Astrocyte of the spinal cord (primary cell): ENCODE measurements at places on chromosomes 11 and 22.

GRCh38 chr22:22614065-22614464 lies 30.3 kb upstream of the GGTLC2 start:
- DNase-seq: no peak

- no peak for DNase-seq
Measured at GRCh38 chr11:71247551-71248250, 4.7 kb downstream of the SHANK2 start.

DNA sequence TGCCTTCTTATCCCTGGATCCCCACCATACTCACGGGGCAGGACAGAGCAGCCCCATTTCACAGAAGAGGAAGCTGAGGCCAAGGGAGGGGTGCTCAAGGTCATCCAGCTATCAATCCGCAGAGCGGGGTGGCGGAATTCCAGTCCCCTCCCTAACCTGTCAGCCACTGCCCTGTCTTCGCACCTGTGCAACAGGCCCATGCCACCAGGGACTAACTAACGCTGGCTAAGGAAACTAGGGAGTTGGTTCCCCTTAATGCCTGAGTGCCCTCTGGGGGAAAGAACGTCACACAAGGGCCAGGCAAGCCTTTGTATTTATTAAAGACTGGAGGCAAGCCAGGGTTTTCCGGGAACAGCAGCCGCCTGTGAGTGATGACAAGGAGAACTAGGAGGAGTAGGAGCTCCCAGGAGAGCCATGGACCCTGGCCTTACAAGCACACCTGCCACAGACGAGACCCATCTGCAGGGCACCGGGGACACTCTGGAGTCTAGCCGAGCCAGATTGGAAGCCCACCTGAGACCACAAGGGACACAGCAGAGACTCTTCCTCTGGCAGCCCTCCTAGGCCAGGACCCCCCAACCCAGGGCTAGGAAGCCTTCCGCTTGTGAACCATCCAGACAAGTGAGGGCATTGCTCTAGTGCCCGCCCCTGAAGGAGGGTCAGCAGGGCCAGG lies 64.4 kb downstream of the MYH9 start:
- peak; percentile 63 for DNase-seq

DNA sequence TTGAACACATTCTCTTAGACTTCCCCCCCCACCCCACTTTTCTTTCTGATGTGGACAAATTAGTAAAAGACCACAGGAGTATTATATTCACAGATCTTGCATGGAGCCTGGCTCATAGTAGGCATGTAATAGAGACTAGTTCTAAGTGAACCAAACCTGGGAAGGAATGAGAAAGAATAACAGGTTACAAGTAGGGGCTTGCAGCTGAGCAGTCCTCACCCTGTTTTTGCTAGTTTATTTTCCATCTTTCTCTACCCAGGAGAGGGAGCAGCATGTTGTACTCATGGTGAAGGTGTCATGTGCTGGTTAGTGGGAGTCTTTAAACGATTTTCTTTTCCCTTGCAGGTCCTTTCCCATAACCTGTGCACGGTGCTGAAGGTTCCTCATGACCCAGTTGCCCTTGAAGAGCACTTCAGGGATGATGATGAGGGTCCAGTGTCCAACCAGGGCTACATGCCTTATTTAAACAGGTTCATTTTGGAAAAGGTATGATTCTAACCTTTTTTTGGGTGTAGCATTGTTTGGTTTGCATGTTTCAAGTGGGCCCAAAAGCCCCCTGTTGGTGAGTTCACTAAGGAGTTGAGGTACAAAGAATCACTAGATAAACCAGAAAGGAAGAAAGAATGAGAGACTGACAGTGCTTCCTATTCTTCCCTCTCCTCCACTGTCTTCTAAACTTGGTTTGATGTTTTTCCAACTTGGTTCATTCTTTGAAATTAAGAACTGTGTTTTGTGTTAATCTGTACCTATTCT lies 30.1 kb downstream of the SWAP70 start:
- no peak for DNase-seq

GRCh38 chr11:76152741-76153570 lies 53.3 kb downstream of the WNT11 start:
- no peak for DNase-seq

- no peak for DNase-seq
Measured at GRCh38 chr22:38196791-38197419, 4.9 kb upstream of the MAFF start.

DNA sequence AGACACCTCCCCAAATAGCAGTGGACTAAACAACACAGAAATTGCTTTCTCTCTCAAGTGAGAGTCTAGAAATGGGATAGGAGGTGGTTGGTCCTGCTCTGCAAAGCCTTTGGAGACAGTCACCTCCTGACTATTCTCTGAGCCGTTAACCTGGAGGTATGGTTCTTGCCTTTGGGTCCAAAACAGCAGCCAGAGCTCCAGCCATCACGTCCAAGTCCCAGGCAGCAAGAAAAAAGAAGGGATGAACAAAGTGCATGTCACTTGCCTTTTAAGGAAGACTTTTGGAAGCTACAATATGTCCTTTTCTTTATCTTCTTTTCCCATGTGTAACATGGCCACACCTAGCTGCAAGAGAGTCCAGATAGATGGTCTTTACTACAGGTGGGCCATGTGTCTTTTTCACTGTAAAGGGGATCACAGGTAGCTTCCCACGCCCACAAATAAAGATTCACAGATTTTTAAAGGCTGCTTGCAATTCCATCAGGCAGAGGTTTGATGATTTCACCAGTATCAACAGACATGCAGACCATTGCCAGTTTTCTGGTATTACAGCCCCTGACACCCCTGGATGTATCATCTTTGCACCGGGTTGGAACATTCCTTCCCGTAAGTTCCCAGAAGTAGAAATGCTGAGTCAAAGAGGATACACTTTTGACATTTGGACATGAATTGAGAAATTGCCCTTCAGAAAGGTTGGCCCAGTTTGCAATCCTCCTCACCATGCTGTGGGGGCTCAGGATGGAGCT lies 66.0 kb downstream of the MYEOV start:
- DNase-seq: no peak

GRCh38 chr11:83666149-83666548 lies 380.0 kb upstream of the CCDC90B start:
- no peak for DNase-seq

- no peak for DNase-seq
Measured at GRCh38 chr11:13577881-13578280, 82.1 kb upstream of the PTH start.

- no peak for DNase-seq
Measured at GRCh38 chr11:11449327-11449726, 96.3 kb upstream of the CSNK2A3 start.

DNA sequence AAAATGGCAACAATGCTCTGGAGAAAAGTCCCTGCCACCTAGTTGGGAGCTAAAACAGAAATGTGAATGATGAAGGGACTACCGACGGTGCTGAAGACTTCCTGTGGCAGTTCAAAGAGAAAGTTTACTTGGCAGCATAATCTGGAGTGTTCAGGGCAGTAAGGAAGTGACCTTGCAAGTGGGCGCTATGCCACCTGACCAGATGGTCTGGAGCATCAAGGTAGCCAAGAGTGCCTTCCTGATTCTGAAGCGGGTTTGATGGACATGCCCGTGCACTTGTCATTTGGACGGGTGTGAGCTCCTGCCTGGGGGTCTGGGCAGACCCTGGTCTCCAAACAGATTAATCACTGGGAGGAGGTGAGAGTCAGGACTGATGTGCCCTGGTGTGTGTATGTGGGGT lies 1.8 kb upstream of the SNX19 start:
- DNase-seq: no peak

DNA sequence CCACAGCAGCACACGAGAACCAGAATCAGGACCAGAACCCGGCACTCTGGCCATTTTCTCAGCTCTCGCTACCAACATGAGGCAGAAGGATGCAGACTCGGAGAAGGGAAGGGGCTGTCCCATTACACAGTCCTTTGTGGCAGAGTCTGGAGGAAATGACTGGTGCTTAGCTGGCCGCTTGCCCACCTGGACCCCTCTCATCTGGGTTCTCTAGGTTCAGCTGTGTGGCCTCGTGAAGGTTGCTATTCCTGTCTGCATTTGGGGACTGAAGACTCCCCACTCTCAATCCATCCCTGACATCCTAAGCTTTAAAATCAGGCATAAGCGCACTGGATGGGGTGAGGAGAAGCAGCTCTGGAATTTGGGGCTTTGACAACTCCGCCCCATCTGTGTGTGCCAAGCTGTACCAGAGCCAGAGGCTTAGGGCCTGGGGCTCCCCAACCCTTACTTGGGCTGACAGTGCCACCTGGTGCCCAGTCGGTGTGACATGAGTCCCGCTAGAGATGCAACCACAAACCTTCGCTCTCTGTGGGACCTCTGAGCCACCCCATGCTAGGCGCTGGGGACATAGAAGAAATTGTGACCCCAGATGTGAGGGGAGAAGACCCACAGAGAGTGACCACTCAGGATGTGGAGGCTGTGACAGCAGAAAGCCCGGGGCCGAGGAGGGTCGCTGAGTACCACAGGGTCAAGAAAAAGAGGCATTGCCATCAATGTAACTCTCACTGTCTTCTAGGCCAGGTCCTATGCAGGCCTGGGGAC lies 35.8 kb upstream of the FCHSD2 start:
- peak; percentile 66 for DNase-seq

DNA sequence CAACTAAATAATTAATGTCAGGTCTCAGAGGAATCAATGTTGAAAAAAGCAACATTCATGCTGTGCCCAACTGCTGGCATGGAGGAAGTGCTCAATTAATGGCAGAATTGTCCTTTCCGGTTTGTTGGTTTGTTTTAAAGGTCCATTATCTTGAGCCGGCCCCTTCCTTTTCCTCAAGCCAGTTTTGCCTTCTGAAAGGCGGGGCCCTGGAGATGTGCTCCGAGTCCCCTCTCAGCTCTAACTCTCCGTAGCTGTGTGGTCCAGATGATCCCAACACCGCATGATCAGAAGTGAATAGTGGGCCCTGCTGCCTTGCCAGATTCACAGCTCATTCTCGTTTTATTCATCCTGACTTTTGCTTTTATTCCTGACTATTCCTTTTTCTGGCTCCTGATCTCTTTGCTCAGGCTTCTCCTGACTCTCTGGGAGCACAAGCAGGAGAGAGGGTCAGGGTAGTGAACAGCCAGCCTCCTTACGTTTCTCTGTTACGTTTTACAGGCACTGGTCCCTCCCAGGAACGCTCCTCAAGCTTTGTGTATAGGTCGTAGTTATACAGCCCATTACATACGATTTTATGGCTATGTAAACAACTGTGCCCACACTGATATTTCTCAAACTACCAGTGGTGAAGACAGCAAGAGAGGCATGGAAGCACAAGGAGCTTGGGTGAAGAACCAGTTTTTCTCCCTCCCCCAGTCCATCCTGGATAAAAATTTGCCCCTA lies 265.9 kb downstream of the LARGE1 start:
- DNase-seq: no peak

- no peak for DNase-seq
Measured at GRCh38 chr11:119361941-119362725, 15.6 kb upstream of the MFRP start.

GRCh38 chr11:12150831-12151382 lies 40.5 kb downstream of the MICAL2 start:
- DNase-seq: peak; percentile 81

DNA sequence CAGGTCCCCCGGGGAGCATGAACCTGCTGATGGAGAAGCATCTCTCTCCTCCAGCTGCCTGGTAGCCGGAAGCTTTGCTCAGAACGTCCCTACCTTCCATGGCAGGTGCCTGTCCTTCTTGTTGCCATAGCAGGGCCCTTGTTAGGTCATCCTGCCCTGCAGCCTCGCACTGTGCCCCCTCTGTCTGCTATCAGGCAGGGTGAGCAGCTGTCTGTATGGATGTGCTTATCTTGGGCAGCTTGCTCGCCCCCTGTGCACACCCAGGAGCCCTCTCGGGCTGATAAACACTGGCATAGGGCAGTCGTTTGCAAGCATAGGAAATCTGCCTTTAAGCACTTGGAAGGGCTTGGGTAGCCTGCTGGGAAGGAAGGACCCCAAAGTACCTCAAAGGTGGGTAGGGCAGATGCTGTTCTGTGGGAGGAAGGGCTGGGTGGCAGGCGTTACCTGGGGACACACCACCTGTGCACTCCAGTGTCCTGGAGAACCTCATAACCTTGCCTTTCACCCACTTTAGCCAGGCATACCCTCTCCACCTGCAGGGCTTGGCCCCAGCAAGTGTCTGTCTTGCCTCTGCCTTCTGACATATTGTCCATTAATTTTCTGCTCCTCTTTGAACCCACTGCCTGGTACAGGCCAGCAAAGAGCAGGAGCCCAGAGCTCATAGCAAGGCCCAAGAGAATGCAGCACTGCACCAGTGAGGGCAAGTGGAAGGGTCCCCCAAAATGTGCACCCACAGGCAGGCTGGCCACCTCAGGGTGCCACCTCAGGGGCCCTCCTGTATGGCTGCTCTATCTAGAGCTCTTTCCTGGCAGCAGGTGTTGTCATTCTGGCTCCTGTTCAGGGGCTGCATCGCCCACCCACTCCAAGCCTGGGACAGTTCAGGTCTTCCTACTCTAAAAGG lies 8.0 kb upstream of the COMT start:
- DNase-seq: no peak

DNA sequence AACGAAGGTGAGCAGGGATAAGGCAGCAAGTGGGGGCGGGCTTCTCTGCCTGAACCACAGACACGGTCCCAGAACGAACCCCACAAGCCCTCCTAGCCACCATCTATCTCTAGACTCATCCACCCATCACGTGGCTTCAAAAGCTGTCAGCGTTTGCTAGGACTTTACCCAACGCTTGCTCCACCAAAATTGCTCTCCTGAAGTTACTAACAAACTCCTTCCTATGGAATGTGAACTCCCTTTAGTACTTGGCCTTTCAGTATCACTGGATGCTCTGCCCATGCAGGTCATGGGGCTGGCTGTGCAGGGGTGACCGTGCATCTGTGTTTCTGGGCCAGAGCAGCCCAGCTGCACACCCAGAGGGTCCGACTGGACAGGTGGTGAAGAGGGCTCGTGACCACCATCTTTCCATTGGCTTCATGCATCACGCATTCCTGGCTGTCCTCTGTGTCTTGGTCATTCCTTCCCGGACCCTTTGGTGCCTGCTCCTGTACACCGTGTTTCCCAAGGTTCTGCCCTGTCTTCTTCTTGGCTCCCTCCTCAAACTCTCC lies 85.1 kb downstream of the MYO7A start:
- no peak for DNase-seq

DNA sequence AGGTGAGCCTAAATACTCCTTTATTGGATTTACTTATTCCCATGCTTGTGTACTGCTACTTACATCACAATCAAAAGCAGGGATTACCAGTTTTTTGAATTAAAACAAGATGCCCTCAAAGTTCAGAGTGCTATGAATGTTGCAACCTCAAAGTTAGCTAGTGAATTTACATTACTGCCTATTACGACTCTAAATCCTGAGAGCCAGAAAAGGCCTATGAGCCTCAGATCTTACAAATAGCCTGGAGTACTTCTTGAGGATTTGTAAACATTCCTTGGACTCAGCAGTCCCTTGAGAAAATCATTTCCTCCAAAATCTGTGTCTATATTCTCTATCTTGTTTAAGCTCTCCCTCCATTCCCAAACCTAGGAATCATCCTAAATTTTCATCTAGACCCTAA lies 25.5 kb downstream of the CHORDC1 start:
- no peak for DNase-seq
